ENCODE measurements at places on chromosomes 11 and 22.

DNA sequence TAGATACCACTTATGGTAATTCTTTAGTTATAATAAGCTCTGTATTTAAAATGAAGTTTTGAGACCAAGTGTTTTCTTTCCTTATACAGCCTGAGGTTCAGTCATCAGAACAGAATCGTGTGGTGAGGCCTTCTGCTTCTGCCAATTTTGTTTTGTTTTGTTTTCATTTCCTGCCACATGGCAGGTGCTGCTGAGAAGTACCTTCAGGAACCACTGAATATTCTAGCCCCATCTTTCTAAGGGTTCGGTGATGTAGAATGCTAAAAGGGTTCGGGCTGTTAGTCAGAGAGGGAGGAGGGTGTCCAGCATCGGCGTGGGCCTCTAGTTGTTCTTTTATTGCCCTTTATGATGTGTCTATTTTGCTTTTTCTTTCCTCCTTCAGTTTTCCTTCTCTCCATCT lies 25.8 kb downstream of the TNRC6B start:
- no peak for DNase-seq

DNA sequence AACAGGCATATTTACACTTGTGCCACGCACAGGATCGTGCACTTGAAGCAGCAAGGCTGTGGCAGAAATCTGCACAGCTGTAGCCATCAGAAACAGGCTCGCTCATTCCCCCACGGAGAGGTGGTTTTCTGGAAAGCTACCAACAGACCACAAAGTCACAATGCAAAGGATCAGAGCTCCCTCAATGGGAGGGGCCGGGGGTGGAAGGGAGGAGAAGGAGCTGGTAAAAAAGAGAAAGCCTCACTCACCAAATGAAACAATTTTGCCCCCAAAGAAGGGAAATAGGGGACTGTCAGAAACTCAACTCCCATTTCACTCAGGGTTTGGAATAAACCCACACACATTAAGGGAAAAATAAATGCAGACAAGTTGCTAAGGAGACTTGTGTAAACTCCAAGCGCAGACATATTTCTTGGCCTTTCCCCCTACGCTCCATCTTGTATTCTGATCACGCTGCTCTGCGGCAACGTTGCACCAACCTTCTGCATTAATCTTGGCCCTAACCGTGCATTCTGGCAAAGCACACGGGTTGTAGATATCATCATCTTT lies 43.2 kb upstream of the BLID start:
- no peak for DNase-seq

DNA sequence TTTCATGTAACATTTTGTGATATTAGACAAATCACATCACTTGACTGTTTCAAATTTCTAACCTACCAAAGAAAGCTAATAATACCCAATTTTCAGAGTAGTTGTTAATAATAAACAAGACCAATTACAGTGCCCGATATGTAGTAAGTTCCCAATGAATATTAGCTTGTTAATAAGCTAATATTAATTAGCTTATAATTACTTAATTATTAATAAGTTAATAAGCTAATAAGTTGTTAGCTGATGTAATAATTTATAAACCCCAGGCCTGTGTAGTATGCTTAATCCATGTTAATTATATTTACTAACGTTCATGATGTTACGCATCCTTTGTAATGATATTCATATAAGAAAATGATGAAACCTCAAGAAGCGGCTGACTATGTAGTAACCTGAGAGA lies 643.8 kb upstream of the KIRREL3 start:
- DNase-seq: no peak

GRCh38 chr22:42509548-42509947 lies 10.0 kb downstream of the RRP7A start:
- no peak for DNase-seq

DNA sequence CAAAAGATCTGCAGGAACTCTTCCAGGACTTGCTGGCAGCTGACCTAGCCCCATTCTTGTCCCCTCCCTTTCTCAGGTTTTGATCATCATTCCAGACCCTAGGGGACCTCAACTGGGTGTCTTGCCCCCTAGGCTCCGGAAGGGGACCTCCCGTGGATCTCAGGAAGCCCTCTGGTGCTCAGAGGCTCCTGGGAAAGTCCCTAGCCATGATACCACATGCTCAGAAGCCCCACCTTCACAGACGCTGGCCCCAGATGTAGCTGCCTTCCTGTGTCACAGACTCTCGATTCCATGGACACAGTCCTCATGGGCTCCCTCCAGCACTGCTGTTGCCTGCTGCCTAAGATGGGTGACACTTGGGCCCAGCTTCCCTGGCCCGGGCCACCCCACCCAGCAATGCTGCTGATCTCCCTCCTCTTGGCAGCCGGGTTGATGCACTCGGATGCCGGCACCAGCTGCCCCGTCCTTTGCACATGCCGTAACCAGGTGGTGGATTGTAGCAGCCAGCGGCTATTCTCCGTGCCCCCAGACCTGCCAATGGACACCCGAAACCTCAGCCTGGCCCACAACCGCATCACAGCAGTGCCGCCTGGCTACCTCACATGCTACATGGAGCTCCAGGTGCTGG lies at the start of gene LRRC55:
Gene LRRC55 (plus strand): TSS at position 276 of the 628 bp plus-strand sequence. CDS start 70 bp downstream, at position 346.
- no peak for DNase-seq

GRCh38 chr11:72975778-72976521 lies 161.7 kb downstream of the ATG16L2 start:
- no peak for DNase-seq

DNA sequence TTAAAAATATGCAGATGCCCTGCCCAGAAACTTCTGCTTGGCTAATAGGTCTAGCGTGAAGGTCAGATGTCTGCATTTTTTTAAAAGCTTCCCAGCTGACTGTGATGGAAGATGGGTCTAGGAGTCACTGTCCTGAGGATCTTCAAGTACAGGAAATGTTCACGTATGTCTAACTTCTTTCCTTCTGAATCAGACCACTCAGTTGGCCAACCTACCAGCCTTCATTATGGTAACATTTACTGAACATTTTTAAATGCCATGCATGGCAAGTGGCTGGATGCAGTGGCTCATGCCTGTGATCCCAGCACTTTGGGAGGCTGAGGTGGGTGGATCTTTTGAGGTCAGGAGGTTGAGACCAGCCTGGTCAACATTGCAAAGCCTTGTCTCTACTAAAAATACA lies 1.1 kb upstream of the PRG2 start:
- DNase-seq: no peak

GRCh38 chr11:35237860-35238715 lies 99.1 kb downstream of the CD44 start:
- DNase-seq: peak; percentile 14

DNA sequence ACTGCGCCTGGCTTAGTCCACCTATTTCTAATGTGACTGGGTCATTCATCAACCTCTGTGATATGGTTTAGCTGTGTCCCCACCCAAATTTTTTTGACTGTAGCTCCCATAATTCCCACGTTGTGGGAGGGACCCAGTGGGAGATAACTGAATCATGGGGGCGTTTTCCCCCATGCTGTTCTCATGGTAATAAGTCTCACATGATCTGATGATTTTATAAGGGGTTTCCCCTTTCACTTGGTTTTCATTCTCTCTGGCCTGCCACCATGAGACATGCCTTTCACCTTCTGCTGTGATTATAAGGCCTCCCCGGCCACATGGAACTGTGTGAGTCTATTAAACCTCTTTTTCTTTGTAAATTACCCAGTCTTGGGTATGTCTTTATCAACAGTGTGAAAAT lies 8.7 kb downstream of the CENATAC start:
- DNase-seq: no peak

DNA sequence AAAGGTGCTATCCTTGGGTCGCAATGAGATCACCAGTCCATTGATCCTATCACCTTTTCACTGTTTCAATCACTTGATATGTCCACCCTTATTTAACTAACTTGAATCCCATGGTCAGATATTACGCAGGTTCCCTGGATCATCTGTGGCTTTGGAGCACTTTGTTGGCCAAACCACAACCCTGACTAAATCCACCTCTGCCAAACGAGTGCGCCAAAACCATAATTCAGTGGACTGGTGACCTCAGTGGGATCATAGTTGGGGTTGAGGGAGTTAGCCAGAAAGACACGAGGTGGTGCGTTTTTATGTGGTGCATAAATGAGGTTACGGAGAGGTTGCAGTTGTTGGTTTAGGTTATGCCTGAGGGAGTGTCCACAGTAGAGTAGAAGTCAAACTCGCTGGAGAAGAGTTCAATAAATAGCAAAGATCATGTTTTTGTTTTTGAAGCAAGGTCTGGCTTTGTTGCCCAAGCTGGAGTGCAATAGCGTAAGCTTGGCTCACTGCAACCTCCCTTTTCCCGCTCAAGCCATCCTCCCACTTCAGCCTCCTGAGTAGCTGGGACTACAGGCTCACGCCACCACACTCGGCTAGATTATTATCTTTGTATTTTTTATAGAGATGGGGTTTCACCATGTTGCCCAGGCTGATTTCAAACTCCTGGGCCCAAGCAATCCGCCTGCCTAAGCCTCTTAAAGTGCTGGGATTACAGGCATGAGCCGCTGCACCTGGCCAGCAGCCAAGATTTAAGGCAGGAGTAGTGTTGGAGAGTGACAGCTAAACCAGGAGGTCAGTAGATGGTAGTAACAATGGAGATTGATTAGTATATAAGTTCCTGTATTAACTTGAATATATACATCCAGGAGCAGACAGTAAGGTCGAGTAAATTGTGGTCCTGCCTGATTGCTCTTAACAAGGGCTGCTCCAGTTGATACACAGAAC lies 4.5 kb downstream of the FOXR1 start:
- no peak for DNase-seq

DNA sequence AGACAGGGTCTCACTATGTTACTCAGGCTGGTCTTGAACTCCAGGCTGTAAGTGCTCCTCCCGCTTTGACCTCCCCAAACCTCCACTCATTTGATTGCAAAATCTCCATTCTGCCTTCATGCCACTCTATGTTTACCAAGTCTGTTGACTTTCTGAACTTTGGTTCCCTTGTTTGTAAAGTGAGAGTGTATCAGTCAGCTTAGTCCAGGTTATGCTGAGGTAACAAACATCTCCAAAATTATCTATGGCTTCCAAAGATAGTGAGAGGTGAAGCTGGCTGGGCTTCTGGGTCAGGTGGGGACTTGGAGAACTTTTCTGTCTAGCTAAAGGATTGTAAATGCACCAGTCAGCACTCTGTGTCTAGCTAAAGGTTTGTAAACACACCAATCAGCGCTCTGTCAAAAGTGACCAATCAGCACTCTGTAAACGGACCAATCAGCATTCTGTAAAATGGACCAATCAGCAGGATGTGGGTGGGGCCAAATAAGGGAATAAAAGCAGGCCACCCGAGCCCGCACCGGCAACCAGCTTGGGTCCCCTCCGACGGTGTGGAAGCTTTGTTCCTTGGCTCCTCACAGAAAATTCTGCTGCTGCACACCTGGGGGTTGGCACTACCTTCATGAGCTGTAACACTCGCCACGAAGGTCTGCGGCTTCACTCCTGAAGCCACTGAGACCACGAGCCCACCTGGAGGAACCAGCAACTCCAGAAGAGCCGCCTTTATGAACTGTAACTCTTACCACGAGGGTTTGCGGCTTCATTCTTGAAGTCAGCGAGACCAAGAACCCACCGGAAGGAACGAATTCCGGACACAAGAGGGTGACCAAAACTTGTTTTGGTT lies 109.3 kb downstream of the MIAT start:
- DNase-seq: no peak

DNA sequence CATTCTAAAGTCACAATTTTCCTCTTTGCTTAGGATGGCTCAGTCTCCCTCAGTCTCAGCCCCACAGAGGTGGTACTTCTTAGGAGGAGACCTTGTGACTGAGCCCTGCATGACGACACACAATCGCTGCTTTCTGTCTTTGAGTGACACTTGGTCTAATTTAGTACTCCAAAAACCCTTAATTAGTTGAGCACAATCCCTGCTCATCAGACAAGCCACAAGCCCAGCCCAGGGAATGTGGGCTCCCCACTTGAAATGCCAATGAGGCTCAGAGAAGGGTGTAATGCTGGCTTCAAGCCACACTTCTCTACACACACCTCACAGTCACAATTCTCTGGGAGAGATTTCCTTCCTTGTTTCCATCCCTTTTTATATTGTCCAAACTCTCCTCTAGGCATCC lies 101.8 kb downstream of the FEZ1 start:
- DNase-seq: no peak

- DNase-seq: no peak
Measured at GRCh38 chr11:132464003-132464342, 1068.3 kb downstream of the OPCML start.

GRCh38 chr11:44851496-44851895 lies 99.2 kb downstream of the TP53I11 start:
- DNase-seq: no peak

DNA sequence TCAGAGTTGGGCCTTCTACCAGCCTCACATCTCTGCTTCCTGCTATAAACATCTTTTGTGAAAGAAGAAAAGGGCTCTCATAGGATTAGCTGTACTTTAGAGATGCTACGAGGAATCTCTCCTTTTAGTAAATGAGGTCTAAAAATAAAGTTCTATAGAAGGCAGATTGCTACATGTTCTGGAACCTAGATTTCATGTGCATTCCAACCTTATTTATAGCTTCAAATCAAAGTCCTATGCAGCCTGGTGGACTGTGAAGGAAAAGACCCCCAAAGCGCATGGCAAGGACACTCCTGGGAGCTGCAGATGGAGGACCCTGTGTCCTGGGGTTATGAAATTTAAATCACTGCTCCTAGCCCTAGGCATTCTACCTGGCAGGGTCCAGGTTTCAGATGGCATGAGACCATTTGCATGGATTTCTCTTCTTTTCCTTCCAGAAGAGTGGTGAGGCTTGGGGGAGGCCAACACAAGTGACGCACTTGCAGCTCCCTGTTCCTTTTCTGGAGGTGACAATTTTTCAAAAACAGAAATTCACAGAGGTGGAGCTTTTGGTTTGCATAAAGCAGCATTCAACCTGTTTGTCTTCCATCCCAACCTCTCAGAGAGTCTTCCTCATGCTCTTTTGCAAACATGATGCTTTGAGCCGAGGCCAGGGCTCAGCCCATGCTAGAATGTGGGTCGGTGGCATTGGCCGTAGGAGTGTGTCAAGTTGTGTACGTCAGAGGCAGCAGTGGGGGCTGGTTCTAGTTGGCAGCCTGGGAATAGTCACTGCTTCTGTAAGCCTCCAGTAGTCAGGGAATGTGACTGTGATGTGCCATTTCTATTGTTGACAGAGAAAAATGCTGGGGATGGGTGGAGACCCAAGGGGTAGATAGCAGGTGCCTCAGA lies 6.3 kb downstream of the CRY2 start:
- DNase-seq: no peak

- no peak for DNase-seq
Measured at GRCh38 chr11:36456156-36456555, 53.9 kb downstream of the TRAF6 start.

DNA sequence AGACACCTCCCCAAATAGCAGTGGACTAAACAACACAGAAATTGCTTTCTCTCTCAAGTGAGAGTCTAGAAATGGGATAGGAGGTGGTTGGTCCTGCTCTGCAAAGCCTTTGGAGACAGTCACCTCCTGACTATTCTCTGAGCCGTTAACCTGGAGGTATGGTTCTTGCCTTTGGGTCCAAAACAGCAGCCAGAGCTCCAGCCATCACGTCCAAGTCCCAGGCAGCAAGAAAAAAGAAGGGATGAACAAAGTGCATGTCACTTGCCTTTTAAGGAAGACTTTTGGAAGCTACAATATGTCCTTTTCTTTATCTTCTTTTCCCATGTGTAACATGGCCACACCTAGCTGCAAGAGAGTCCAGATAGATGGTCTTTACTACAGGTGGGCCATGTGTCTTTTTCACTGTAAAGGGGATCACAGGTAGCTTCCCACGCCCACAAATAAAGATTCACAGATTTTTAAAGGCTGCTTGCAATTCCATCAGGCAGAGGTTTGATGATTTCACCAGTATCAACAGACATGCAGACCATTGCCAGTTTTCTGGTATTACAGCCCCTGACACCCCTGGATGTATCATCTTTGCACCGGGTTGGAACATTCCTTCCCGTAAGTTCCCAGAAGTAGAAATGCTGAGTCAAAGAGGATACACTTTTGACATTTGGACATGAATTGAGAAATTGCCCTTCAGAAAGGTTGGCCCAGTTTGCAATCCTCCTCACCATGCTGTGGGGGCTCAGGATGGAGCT lies 66.0 kb downstream of the MYEOV start:
- no peak for DNase-seq

All from stimulated activated CD4-positive, alpha-beta T cell treated with anti-CD3 and anti-CD28 coated beads, Interleukin-1b, Interleukin-23, amount 100 ng/mL, for 1 hour (primary cell).